K562 (cell line): ENCODE measurements at places on chromosomes 11 and 22. TPM values are rescaled to one million over a fixed set of nuclear protein-coding genes. Genes with fewer than 3 reads are reported as not detected.

- no peaks in the 10 kb centered on the region for H3K4me1 ChIP-seq
- no peaks in the 10 kb centered on the region for H3K27me3 ChIP-seq
- no peak overlapping the region for H3K27ac ChIP-seq
Measured at GRCh38 chr22:47139013-47139789, 376.8 kb downstream of the TBC1D22A start.

GRCh38 chr22:50070366-50070765, 12.3 kb upstream of the TTLL8 start:
- H3K27me3 ChIP-seq = no peaks in the 10 kb centered on the region; the same call in 1 of the 2 replicates
- H3K27ac ChIP-seq = no peak overlapping the region
- H3K4me1 ChIP-seq = peaks cover 34% of the 10 kb centered on the region
- no peaks in the 10 kb centered on the region for H3K36me3 ChIP-seq
- H3K4me3 ChIP-seq = no peak overlapping the region
- no peak for DNase-seq

- H3K4me3 ChIP-seq = no peak overlapping the region
- no peaks in the 10 kb centered on the region for H3K27me3 ChIP-seq
- no peak for DNase-seq
- H3K4me1 ChIP-seq = peaks cover 56% of the 10 kb centered on the region
- no peak overlapping the region for H3K27ac ChIP-seq
Measured at GRCh38 chr22:50010676-50011446, 1.7 kb downstream of the IL17REL start.

GRCh38 chr11:3188496-3189195, 23.5 kb upstream of the OSBPL5 start:
- no peak for DNase-seq
- peaks cover 23% of the 10 kb centered on the region for H3K4me1 ChIP-seq
- H3K27me3 ChIP-seq = no peaks in the 10 kb centered on the region
- no peak overlapping the region for H3K27ac ChIP-seq

- no peak overlapping the region for H3K4me3 ChIP-seq
- no peaks in the 10 kb centered on the region for H3K4me1 ChIP-seq
- no peak for DNase-seq
Measured at GRCh38 chr11:82969811-82970210, 68.3 kb downstream of the DDIAS start.

GRCh38 chr11:131602431-131602830, 232.0 kb downstream of the NTM start:
- H3K4me1 ChIP-seq = no peaks in the 10 kb centered on the region
- H3K27me3 ChIP-seq = no peaks in the 10 kb centered on the region
- DNase-seq = no peak
- no peak overlapping the region for H3K4me3 ChIP-seq
- no peak overlapping the region for H3K27ac ChIP-seq

DNA sequence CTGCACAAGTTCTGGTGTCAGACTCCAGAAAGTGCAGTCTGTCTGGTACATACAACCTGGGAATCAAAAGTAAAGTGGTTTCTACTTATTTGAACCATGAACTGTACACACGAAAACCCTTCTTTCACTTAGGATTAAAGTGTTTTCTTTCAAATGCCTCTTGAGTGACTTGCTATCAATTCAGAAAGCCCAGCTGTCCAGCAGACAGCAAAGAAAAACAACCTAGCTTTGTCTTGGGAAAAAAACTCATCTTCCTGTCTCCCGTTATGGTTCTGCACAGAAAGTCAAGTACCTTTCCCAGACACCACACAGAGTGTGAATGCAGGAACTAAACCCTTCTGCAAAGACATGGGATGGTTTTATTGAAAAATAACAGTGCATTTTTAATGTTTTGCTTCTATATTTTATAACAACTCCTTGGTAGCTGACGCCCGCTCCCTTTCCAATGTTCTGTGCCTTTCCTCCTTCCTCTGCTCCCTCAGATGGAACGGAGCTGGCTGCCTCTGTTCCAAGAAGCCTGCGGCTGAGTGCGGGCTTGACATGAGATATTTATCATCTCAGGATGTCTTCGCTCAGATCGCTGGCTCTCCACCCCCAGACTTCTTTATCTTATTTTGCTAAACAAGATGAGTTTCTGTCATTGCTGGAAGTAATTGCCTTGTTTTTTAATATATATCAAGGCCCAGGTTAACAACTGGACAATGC, 322.3 kb upstream of the B3GAT1 start:
- DNase-seq = no peak
- no peak overlapping the region for H3K27ac ChIP-seq
- peaks cover 20% of the 10 kb centered on the region for H3K27me3 ChIP-seq
- H3K4me3 ChIP-seq = no peak overlapping the region

DNA sequence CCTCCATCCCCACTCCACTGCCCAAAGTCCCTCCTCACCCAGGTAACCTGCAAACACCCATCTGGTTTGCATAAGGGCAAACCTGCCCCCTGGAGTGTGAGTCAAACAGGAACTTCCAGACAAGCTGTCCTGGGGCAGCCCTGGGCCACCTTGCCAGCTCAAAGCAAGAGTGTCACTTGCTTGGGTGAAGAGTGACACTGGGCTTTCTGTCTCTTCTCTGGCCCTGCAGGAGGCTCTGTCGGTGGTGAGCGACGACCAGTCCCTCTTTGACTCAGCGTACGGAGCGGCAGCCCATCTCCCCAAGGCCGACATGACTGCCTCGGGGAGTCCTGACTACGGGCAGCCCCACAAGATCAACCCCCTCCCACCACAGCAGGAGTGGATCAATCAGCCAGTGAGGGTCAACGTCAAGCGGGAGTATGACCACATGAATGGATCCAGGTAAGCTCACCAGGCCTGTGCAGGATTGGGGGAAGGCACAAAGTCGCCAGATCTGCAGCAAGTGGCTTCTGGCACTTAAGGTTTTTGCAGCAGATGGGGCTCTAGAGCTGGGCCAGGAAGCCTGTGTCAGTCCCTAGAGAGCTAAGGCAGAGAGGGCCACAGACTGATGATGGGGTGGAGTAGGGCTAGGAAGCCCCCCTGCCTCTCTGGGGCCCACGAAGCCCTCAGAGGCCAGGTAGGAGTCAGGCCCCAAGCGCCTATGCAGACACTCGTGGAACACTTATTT, 64.2 kb downstream of the FLI1 start:
- no peak for DNase-seq
- H3K4me3 ChIP-seq = no peak overlapping the region
- H3K36me3 ChIP-seq = no peaks in the 10 kb centered on the region
- no peak overlapping the region for H3K27ac ChIP-seq
- no peaks in the 10 kb centered on the region for H3K4me1 ChIP-seq
- no peaks in the 10 kb centered on the region for H3K27me3 ChIP-seq

CALCB gene
- not detected in 2 replicates for total RNA-seq

SERPING1 gene
- total RNA-seq = 0.94 and 1.00 TPM in 2 replicates

OSM gene
- total RNA-seq = not detected in 2 replicates

MIOX gene
- not detected in 2 replicates for total RNA-seq

DDIAS gene
- 15.4 and 17.6 TPM in 2 replicates for total RNA-seq

PRR5L gene
- 0.07 and 0.60 TPM in 2 replicates for total RNA-seq

OR6M1 gene
- total RNA-seq = not detected in 2 replicates
